ENCODE measurements at places on chromosomes 2 and 18.

GRCh38 chr18:45463451-45463850 lies 151.8 kb upstream of the SLC14A2 start:
- no peak for DNase-seq

DNA sequence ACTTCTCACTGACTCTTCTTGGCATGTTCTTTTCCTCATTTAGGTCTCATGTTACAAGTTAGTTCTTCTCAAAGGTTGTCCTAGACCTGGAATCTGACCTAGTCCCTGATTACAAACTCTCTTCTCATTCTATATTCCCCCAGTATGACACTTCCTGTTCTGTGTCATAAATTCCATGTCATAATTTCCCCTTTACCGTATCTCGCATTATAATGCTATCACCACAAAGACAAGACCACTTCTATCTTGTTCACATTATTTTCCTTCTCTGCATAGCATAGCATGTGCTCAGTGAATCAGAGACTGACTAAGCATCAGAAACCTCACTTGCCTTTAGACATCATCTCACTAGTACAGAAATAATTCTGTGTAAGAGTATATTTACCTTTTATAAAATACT lies 63.6 kb upstream of the CAVIN2 start:
- DNase-seq = peak; percentile 6

- DNase-seq = no peak
These were observed 530.4 kb upstream of the KLHL29 start for GRCh38 chr2:22854588-22854987.

- DNase-seq = no peak
These were observed 26.4 kb downstream of the WDFY1 start for GRCh38 chr2:223918671-223919134.

DNA sequence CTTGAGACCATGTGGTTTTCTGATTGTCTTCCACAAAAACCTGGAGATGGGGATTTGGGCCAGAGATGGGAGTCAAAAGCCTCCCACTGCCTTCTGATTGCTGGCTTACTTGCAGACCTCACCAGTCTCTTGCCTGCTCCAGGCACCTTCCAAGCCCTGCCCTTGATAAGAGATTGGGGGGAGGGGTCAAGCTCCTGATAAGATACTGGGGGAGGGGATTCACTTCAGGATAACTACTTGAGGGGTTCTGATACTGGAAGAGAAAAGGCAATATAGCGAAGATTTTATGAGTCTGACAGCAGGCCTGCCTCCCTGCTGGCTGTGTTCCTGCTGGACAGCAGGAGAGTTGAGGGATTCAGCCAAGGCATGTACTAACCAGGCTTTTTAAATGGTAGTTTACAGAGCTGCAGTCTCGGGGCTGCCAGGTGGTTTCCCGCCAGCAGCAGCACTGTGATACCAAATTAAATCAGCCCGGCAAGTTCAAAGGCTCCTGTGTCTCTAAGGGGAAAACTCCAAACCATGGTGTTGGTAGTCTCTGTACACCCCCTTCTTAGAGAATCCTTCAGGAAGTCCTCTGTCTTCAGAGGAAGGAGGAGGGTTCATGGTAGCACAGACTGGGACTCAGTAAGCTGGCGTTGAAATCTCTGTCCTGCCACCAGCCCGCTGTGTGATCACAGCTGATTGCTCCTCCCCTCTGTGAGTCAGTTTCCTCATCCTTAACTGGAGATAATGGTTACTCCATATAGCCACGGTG lies 58.3 kb downstream of the FBXO36 start:
- DNase-seq = peak; percentile 65

DNA sequence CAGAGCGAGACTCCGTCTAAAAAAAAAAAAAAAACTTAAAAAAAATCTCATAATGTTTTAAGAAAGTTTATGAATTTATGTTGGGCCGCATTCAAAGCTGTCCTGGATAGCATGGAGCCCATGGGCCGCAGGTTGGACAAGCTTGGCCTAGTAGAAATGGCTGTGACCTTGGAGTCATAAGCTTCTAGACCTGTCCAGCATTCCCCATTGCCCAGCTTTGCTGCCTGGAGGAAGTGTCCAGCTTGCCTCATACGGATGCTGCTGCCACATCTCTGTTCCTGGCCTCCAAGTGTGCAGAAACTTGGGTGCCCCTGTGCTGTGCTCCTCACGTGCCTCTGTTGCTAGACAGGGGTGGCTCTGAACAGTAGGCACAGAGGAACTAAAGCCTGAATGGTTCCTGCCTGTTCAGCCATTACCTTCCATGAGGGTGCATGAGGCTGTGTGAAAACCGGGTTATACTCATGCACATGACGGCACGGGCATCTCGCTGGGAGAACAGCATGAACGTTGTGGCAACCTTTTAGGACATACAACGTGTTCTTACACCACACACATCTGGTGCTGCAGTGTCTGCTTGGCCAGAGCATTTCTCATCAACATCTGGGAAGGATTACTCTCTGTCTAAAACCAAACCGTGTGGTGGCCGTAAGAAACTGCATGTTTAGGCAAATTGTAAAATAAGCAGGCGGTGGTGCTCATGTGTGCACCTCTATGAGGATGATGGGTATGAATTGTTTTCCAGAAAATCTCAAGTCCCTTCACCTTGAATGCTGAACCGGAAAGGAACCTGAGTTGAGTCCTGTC lies 38.2 kb downstream of the FHOD3 start:
- no peak for DNase-seq

GRCh38 chr18:76450452-76451395 lies 44.3 kb downstream of the ZNF516 start:
- peak; percentile 47 for DNase-seq

GRCh38 chr2:201517094-201517493 lies 65.6 kb downstream of the STRADB start:
- no peak for DNase-seq

DNA sequence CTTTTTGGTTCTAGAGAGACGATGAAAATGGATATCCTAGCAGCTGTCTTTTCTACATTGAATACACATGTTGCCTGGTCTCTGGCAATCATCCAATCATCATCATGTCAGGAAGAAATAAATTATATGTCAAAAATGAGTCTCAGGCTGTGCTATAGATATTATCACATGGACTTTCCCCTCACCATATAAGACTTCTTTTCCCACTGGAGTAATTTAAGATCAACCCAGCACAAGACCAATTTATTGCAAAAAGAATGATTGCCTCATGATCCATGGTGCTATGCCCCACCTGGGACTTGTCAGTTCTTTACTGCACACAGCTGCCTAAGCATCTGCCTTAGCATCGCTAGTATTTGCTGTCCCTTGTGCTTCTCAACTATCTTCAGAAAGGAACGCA lies 783.7 kb upstream of the TMEFF2 start:
- no peak for DNase-seq

DNA sequence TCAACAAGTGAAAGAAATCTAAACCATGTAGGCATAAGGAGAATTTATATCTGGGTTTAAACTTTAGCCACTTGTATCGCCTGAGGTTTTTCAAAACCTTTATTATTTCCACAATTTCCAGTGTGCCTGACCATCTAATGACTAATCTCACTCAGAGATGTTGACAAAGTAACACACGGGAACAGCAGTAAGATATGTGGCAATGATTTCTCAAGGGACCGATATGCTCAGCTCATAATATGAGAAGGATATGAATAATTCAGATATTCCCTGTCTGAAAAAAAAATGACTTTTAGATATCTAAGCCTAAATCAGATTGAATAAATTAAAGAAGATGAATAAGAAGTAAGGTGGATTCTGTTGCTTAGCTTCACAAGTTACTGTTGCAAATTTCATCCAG lies 43.5 kb downstream of the TMEM163 start:
- DNase-seq = peak; percentile 55

DNA sequence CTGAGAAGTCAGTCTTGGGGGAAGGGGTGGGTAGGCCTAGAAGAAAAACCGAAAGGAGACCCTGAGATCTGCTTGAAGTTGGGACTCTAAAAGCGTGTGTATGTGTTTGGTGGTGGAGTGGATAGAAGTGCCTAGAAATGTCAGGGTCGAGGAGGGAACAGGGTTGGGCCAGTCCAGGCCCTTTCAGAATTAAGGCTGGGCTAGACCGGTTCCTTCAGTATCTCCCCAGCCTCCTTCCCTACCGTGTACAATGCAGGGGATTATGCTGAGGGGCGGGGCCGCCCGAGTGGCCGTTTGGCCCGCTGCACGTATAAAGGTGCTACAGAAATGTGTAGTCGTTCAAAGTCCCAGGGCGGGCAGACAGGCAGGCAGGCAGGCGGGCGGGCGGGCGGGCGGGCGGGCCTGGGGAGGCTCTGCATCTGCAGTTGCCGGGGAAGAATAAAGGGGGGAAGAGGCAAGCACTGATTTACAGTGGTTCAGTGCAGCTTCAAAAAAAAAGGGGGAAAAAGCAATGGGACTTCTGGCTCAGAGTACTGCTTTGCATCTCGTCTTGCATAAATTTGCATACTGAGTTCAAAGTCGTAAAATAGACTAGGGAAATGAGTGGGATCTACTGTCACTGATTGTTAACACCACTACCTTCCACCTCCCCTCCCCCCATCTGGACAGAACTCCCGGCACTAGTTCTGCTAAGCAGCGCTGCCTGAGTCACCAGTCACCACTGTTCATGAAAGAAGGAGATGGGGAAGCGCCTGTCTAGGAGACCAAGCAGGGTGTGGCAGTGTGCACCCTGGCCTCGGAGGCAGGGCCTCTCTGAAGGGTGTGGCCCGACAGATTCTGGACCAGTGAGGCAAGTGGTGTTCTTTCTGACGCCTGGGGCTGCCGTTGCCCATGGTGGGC lies 3.6 kb downstream of the IGFBP2 start:
- DNase-seq = peak; percentile 64

DNA sequence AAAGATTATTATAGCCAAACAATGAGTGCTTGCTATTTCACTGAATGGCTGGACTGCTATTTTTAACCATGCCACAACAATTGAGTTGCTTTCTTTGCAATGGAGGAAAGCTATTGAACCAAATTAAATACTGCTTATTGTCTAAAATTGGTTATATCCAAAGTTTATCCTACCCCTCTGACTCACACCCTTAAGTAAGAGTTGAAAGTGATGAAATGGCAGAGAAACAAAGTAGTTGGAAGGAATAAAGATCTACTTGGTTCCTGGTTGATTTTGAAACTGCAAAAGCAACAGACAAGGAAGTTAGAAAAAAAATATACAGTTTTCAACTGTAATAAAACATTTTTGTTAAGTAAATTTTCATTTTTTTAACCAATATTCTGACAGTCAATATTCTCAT lies 47.5 kb downstream of the EML4 start:
- DNase-seq = peak; percentile 71

DNA sequence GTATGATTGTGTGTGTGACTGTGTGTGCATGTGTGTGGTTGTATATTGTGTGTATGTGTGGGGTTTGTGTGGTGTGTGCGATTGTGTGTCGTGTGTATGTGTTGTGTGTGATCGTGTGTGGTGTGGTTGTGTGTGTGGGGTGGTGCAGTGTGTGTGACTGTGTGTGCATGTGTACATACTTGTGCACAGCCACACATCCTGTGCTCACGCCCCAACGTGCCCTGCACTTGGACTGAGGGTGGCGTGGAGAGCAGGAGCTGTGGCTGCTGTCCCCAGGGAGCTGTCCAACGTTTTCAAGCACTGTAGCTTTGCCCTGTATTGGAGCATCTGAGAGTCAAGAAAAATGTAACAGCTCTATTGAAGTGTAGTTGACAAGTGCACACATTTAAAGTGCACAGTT lies 243.2 kb upstream of the HDAC4 start:
- DNase-seq = peak; percentile 65

GRCh38 chr2:216909541-216910210 lies 49.8 kb upstream of the TNP1 start:
- DNase-seq = no peak

- no peak for DNase-seq
These were observed 234.5 kb downstream of the VAPA start for GRCh38 chr18:10148189-10148929.

GRCh38 chr2:124267794-124268193 lies 242.7 kb downstream of the CNTNAP5 start:
- DNase-seq = no peak

DNA sequence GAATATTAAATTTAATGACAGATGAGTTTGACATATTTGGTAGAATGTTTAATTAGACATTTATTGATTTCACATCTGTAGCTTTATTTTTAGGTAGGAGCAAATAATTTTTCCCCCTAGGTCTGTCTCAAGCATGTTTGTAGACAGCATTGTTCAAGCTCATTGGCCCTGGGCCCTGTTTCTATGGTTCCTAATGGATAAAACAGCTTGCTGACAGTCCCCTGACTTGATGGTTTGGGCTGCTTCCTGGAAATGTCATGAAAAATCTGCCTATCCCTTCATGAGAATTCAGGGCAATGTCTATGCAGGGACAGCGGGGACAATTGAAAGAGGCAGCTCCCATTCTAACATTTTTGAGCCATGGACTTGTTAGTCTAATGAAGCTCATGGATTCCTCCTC lies 14.6 kb upstream of the MEP1B start:
- no peak for DNase-seq

DNA sequence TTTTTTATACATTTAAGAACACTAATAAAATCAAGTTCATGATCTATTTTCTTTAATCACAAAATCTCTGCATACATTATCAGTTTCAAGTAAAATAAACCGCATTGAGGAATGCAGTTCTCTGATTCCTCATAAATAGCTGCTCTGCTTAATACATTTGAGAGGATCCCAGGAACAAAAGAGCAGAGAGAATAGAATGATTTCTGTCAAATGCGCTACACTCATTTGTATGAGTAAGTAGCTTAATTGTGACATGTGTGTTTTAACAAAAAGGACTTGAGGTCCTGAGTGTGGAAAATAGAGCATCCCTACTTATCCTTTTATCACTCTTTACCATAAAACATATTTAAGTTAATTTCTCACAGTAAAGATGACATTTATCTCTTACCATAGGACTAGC lies 134.0 kb downstream of the PID1 start:
- no peak for DNase-seq

GRCh38 chr18:50956116-50956515 lies 11.7 kb upstream of the ELAC1 start:
- DNase-seq = no peak

DNA sequence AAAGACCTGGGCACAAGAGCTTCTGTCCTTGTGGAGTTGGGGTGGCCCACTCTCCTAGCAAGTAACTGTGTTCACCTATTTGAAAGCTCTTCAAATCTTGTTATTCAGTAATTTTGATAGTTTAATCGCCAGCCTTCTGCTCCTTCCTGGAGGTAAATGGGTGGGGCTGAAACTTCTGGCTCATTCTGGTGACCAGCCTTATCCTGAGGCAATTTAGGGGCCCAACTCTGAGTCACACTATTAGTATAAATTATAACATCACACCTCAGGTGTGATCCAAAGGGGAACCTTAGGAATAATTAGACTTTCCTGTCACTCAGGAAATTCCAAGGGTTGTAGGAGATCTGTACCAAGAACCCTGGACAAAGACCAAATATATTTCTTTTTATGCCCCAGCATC lies 255.8 kb upstream of the RGPD4 start:
- no peak for DNase-seq
